ENCODE measurements at places on chromosomes 12 and 14. TPM values are rescaled to one million over a fixed set of nuclear protein-coding genes. Genes with fewer than 3 reads are reported as not detected.

DNA sequence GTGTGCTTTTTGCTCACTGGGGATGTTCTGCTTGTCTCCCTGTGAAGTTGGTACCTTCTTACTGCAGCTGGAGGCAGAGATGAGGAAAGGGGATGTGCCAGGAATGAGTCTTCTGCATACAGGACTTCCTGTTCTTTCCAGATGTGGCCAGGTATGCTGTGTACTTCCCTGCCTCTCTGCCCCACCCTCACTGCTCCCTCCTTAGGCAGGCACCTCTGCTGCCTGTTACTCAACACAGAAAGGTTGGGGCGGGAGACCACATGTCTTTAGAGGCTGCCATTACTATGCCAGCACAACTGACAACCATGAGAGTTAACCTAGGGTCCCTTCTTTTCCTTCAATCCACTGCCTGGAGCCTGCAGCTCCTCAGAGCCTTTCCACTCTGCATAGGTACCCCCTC is 2.0 kb upstream of the OAS3 start:
- H3K4me3 ChIP-seq: no peak overlapping the region
- H3K4me1 ChIP-seq: peaks cover 20% of the 10 kb centered on the region
- peaks cover 20% of the 10 kb centered on the region for H3K27me3 ChIP-seq
- no peaks in the 10 kb centered on the region for H3K36me3 ChIP-seq

The TEP1 gene
- 9.7 TPM for total RNA-seq

DNA sequence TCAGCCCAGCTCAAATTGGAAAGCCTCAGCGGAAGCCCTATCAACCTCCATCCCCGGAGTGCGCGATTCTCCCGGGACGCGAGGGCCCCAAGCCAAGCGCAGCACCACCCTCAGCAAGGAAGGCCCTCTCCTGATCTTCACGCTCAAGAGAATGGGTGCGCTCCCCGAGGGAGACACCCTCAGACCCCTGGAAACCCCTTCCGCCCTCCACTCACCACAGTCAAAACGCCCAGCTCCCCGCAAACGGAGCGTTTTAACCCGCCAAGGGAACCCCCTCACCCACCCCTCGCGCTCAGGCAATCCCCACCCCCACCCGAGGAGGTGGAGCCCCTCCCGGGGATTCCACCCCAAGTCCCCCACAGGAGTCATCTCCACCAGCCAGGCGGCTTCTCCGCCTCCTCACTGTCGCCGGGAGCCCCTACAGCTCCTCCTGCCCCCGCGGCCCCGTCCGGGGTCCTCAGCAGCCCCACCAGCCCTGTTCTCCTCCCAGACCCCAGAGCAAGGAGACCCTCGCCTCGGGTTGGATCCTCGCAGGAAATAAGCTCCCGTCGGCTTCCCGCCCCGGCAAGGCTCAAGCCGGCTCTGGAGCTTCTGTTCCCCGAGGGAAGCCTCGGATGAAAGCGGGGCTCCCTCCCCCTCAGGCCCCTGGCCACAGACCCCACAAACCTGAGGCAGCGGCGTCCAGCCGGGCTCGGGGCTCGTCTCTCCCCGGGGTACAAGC is 507 bp downstream of the BAZ2A start:
- peak; percentile 34 for DNase-seq
- H3K27ac ChIP-seq: peak overlapping the region; percentile 93
- H3K4me3 ChIP-seq: peak overlapping the region; percentile 100

DNA sequence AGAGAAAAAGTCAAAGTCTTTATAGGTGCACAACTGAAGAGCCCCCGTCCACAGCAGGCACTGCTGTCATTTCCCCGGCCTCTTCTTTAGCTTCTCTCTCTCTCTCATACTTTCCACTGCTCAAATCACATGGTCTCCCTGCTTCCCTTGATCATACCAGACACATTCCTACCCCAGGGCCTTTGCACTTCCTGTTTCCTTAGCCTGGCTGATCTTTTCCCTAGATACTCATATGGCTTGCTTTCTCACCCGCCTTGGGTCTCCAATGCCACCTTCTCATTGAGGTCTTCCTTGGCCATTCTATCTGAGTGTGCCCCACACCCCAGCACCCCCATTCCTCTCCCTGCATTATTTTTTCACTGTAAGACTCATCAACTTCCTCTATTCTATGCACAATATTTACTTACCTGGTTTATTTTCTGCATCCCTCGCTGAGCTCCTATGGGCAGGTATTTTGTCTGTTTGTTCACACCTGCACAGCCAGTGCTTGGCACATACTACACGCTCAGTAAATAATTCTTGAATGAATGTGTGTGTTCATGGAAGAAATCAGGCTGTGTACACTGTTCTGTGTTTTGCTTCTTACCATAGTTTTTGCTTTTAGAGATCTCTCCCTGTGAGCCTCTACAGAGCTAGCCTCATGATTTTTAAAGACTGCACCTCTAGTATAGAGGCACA is 31.9 kb downstream of the SERPINA1 start:
- H3K4me1 ChIP-seq: no peaks in the 10 kb centered on the region
- H3K4me3 ChIP-seq: no peak overlapping the region

DNA sequence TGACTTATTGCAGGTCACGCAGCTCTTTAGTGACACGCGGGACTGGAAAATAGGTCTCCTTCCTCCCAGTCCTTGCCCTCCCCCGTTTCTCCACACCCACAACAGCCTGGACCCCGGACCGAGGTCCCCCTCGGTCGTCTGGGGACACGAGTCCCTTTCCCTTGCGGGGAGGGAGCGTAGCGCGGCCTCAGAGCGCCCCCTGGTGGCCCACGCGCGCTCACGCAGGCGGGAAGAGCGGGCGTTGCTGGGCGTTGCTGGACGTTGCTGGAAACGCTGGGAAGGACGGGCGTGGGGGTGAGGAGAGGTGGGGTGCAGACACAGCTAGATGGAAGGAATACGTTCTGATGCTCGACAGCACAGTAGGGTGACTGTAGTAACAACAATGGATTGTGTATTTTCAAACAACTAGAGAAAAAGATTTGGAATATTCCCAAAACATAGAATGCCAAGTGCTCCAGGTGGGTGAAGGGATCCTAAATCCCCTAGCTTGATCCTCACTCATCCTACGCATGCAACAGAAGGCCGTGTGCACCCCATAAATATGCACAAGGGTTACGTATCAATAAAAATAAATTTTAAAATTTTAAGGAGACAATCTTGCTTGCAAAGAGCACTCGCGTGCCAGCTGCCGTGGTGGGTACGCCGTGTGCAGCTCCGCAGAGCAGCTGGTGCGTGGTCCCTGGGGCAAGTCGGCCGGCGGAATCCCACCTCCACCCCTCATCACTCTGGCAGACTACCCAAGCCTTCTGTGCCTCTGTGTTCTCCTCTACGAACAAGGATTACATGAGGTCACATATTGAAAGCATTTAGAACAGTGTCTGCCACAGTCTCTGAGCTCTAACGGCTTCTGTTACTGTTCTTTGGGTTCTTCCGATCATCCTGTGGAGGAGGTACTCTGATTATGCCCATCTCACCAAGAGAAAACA is 87.4 kb downstream of the B4GALNT3 start:
- peaks cover 65% of the 10 kb centered on the region for H3K4me1 ChIP-seq
- H3K27ac ChIP-seq: peak overlapping the region; percentile 89
- peak; percentile 62 for DNase-seq
- peaks cover 14% of the 10 kb centered on the region for H3K27me3 ChIP-seq
- H3K36me3 ChIP-seq: no peaks in the 10 kb centered on the region
- no peak overlapping the region for H3K4me3 ChIP-seq

DNA sequence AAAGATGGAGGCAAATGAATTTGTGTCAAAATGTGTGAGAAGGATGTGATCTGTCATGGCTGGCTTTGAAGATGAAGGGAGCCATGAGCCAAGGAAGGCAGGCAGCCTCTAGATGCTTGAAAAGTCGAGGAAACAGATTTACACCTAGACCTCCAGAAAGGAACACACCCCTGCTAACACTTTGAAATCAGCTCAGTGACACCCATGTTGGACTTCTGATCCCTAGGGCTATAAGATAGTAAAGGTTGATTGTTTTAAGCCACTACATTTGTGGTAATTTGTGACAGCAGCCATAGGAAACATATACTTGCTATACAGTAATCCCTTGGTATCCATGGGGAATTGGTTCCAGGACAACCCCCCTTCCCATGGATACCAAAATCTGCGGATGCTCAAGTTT is 80.5 kb upstream of the DYRK2 start:
- no peak overlapping the region for H3K4me3 ChIP-seq
- DNase-seq: no peak
- H3K27me3 ChIP-seq: no peaks in the 10 kb centered on the region
- H3K27ac ChIP-seq: no peak overlapping the region

DNA sequence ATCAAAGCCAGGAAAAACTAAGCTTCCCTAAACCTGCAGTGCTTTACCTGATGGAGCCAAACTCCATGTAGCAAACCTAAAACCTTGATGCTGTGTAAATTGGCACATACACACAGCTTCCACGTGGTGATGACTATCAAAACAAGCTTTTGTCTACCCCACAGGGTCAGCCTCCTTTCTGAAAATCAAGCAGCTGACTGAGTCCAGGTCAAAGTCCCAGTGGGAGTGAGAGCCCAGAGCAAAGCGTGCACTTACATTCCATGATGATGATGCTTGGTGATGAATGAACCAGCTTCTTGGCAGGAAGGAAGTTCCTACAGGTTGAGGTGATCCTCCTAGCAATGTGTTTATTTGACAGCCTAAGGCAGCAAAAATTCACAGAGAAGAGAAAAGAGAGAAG is 630.0 kb upstream of the TBX3 start:
- DNase-seq: no peak
- H3K27ac ChIP-seq: no peak overlapping the region
- H3K4me3 ChIP-seq: no peak overlapping the region
- no peaks in the 10 kb centered on the region for H3K4me1 ChIP-seq

DNA sequence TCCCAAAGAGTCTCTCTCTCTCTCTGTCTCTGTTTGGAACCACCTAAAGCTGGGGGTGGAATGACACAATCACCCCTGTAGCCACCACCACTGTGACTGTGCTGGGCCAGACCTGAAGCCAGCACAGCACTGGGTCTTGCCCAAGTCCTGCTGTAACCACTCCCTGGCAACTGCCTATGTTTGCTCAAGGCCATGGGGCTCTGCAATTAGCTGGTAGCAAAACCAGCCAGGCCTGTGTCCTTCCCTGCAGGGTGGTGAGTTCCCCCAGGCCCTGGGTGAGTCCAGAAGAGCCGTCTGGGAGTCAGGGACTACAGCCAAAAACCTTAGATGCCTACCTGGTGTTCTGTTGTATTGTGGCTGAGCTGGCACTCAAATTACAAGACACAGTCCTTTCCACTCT is 50.8 kb downstream of the DGLUCY start:
- H3K4me3 ChIP-seq: no peak overlapping the region
- peak overlapping the region; percentile 82 for H3K27ac ChIP-seq
- no peaks in the 10 kb centered on the region for H3K27me3 ChIP-seq
- DNase-seq: peak; percentile 53
- peaks cover 96% of the 10 kb centered on the region for H3K36me3 ChIP-seq
- peaks cover 80% of the 10 kb centered on the region for H3K4me1 ChIP-seq

The TMEM179 gene
- total RNA-seq: 0.49 TPM

The ADAM21 gene
- total RNA-seq: 0.38 TPM

- peaks cover 8% of the 10 kb centered on the region for H3K4me1 ChIP-seq
- no peak overlapping the region for H3K4me3 ChIP-seq
- no peak overlapping the region for H3K27ac ChIP-seq
- DNase-seq: no peak
- H3K36me3 ChIP-seq: no peaks in the 10 kb centered on the region
These were observed 36.3 kb downstream of the SRGAP1 start for GRCh38 chr12:63880742-63881263.

DNA sequence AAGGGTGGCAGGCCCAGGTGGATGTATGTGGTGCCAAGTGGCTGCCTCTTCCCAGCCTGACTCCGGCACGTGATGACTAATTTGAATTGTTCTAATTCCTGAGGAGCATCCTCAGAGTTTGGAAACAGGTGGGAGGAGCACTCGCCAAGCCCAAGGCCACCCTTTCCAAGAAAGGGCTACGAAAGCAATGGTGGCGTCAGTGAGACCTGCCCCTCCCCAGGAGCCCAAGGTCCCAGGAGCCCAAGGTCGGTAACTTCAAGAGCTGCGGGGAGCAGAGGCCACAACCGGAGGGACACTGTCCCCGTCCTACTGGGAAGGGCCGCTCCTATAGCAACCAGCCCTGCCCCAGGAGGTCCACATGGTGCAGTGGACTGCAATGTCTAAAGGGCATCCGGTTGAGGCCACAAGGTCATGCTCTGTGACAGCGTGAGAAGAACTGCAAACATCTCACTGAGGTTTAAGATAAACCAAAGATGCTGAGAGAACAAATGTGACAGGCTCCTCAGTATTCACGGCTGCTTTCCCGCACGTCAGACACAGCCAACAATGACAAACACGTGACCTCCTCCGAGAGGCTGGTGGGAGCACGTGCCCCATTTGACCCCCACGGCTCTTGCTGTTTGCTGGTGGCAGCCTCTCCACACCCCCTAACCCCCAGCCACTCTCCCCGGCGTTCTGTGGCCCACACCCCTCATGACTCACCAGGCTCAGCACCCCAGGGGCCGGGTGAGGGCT is 79.6 kb downstream of the ITPK1 start:
- peak overlapping the region; percentile 94 for H3K27ac ChIP-seq
- H3K4me3 ChIP-seq: no peak overlapping the region
- peak; percentile 46 for DNase-seq
- H3K4me1 ChIP-seq: peaks cover 100% of the 10 kb centered on the region

DNA sequence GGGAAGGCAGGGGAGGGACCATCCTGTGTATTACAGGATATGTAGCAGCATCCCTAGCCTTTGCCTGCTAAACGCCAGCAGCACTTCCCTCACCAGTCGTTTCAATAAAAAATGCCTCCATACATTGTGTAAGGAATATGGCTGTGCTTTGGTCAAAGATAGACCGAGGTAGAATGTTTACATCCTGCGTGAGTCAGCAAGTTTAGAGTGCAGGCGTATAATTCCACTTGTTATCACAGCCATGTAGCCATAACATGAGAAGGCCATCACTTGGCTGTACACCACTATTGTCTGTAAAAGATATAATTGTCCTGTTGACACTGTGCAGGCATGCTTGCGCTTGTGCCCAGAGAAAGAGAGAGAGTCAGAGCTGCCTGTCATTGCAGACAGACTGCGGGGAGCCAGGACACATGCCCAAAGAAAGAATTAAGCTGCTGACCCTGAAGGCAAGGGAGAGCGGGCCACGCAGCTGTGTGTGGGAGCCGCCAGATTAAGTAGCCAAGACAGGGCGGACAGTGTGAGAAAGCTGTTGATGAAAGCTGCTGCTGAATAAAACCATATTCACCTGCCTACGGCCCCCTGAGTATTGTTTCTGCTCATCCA is 68.4 kb downstream of the CRACR2A start:
- H3K27me3 ChIP-seq: no peaks in the 10 kb centered on the region
- H3K27ac ChIP-seq: peak overlapping the region; percentile 82
- no peak overlapping the region for H3K4me3 ChIP-seq

The TAMALIN gene
- 20.0 TPM for total RNA-seq

GRCh38 chr12:39892146-39892545 is 213.7 kb downstream of the SLC2A13 start:
- no peaks in the 10 kb centered on the region for H3K27me3 ChIP-seq
- H3K36me3 ChIP-seq: no peaks in the 10 kb centered on the region
- DNase-seq: no peak

- DNase-seq: no peak
- peaks cover 20% of the 10 kb centered on the region for H3K36me3 ChIP-seq
- H3K27ac ChIP-seq: no peak overlapping the region
- H3K4me1 ChIP-seq: peaks cover 2% of the 10 kb centered on the region
These were observed 15.6 kb upstream of the TFCP2 start for GRCh38 chr12:51188359-51189051.

- H3K27ac ChIP-seq: peak overlapping the region; percentile 89
- H3K4me3 ChIP-seq: peak overlapping the region; percentile 80
These were observed 22.2 kb upstream of the LRTM2 start for GRCh38 chr12:1797991-1798640.

The KLRK1 gene
- total RNA-seq: 0.36 TPM

Data from left ventricle myocardium inferior (tissue), 1 donor.